ENCODE measurements at places on chromosomes 1 and 21. TPM values are rescaled to one million over a fixed set of nuclear protein-coding genes. Genes with fewer than 3 reads are reported as not detected.

GRCh38 chr1:241401156-241401555, 44.2 kb upstream of the RGS7 start:
- peak; percentile 46 for DNase-seq

The C1orf185 gene
- not detected for total RNA-seq

DNA sequence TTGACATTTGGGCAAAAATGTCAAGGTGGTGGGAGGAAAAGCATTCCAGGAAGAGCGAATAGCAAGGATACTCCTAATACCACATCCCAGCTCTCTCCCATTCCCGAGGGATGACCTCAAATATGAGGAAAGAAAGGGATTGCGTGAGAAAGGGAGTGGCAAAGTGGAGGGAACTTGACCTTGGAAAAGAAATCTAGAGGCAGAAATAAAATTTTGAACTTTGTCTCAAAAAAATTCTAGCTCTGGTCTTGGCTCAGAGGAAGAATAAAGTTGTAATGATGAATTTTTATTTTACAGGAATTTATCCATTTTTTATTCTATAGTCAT, 127.8 kb downstream of the TBX19 start:
- DNase-seq: peak; percentile 44

The OR2T33 gene
- total RNA-seq: not detected

- no peak for DNase-seq
These were observed 83.7 kb downstream of the PROX1 start for GRCh38 chr1:214071469-214071868.

GRCh38 chr1:189787201-189787600, 690.5 kb downstream of the BRINP3 start:
- no peak for DNase-seq

Data from MCF 10A (cell line).